ENCODE measurements at places on chromosomes 12 and 14. TPM values are rescaled to one million over a fixed set of nuclear protein-coding genes. Genes with fewer than 3 reads are reported as not detected.

DNA sequence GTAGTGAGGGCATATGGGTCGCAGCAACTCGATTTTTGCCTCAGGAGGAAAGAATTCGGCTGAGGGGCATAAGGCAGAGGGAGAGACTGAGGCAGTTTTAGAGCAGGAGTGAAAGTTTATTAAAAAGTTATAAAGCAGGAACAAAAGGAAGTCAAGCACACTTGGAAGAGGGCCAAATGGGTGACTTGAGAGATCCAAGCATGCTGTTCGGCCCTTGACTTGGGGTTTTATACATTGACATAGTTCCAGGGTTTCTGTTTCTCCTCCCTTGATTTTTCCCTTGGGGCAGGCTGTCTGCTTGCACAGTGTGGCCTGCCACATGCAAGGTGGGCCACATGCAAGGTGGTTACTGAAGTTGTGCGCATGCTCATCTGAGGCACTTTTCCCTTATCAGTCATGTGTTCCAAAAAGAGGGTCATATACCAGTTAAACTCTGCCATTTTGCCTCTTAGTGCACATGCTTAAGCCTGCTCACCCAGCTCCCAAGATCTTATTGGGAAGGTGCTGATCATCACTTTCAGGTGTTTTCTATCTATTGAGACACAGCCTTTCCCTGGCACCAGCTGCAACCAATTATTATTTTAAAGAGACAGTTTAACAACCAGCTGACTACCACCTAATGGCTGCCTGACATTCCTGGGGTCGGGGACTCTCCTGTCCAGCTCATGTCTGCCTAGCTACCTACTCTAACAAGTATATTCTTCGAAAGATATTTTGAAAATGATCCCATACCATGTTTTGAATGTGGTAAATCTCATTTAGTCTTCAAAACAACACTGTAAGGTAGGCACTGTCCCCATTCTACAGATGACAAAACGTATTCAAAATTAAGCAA lies 19.9 kb downstream of the PTGER2 start:
- no peak for DNase-seq

DNA sequence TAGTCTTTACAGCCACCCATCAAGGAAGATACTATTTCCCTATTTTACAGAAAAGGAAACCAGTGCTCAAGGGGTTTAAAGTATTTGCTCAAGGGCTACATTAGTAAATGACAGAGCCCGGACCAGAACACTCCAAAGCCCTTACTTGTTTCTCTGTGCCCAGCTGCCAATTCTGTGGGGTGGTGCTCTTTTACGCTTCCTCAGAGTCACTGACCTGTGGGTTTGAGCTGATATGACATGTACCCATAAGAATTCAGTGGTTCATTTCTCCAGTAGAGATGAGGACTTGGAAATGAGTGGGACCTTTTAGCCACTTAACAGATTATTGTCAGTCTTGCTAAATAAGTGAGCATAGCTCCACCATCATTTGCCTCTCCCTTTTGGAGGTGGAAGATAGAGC lies 37.4 kb upstream of the NKX2-8 start:
- DNase-seq: no peak

The LBHD2 gene
- total RNA-seq: not detected

The CLEC6A gene
- not detected for total RNA-seq
